Stimulated activated CD4-positive, alpha-beta T cell treated with anti-CD3 and anti-CD28 coated beads, Interleukin-12 subunit alpha, Interleukin-12 subunit beta, amount 100 ng/mL, for 48 hours (primary cell): ENCODE measurements at places on chromosomes 12 and 14.

DNA sequence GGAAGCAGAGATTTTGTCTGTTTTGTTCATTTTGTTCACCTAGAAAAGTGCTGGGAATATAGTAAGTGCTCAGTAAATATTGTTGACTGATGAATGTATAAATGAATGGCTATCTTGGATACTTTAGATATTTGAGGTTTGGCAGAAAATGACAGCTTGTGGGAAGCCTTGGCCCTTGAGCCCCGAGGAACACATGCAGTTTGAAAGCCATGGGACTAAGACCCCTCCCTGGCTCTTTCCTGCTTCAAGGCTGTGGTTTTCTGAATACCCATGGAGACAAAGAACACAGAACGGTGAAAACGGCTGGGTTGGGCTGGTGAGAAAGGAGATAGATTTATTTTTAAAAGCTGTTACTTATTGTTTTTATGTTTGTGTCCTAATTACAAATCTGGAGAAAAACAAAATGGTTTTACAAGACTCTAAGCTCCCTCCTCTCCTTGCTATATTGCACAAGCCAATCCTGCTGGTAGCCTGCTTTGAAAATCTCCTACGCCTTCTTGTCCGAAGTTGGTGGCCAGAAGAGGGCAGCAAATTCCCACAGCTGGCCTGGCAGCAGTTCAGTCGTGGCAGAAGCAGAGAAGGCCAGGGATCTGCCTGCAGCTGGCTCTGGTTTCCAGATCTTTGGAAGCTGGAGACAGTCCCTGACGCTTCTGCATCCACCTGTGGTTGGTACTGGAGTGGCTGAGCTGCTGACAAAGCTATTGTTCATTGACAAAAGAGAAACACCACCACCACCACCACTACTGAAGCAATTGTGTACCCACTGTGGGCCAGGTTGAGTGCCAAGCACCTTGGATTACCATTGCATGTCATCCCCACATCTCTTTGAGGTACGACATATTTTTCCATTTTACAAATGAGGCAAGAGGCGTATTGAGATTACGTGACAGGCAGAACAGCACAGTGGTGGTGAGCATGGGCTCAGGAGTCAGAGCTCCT lies 5.2 kb upstream of the KRT85 start:
- DNase-seq: peak; percentile 42

DNA sequence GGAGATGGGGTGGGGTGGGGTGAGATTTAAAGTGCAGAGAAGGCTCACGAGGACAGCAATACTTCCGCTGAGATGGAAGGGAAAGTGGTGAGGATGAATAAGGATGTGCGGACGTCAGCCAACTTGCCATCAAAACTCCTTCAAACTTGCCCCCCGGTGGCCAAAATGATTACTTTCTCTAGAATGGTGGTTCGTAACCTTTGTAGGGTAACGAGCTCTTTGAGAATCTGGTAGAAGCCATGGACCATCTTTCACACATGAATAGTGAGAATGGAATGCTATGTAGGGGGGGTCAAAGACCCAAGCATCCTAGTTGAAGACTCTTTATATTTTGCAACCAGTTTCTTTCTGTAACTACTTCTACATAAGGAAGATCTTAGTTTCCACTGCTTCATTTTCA lies 245.9 kb upstream of the DDHD1 start:
- DNase-seq: no peak

DNA sequence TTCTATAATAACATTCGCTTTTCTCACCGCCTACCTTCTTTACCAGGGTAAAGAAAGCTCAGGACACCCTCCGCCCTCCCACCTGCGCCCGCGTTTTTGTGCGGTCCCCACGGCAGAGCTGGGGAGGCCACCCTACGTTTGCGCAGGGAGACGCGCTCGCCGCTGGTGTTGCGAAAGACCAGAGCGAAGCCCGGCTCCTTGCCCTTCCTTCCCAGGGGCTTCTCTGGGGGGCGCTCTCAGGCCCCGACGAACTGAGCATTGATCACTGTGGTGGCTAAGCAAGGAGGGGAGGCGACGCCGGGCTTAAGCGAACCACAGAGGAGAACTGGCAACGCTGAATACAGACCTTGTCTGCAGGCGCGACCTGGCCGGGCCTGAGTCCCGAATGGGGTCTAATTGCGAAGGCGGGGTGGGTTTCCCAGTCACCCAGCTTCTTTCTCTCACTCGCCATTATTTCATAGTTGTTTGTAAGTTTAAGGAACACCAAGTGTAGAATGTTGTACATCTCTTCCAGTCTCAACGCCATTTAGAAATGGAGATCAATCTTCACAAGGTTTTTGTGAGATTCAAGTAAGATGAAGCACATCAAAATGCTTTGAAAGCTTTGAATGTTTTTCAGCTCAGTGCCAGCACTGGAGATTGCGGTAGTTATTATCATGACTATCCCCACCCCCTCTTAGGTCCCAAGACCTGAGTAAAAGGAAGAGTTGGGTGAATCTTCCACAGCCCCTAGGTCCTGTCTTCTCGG lies 1.7 kb upstream of the NKX2-1 start:
- no peak for DNase-seq

DNA sequence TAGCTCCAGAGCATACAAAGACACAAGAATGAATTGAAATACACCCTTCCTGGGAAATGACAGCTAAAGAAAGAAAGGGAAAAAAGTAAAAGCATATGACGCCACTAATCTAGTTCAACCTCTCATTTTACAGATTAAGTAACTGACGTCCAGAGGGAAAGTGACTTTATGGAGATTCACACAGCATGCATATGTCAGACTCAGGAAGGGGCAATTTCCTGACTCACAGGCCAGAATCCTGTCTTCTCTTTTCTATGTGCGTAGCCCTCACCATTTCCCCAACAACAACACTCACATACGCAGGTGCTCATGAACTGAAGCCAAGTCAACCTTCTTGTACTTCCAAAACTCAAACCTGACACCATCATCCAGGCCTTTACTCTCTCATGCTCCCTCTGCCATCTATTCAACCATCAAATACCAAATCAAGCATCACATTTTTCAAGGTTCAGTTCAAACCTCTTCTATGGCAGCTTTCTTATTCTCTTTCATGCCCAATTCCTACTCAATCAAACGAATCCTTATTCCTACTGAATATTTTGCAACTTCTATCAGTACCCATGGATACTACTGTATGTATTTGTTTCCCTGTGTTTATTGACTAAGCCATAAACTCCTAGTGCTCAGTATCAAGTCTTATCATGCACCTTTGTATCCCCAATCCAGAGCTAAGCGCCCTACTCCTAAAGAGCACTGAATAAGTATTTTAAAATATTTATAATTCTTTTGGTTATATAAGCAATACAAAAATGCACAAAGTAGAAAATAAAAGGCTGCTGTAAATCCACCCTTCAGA lies 52.8 kb downstream of the STXBP6 start:
- no peak for DNase-seq

DNA sequence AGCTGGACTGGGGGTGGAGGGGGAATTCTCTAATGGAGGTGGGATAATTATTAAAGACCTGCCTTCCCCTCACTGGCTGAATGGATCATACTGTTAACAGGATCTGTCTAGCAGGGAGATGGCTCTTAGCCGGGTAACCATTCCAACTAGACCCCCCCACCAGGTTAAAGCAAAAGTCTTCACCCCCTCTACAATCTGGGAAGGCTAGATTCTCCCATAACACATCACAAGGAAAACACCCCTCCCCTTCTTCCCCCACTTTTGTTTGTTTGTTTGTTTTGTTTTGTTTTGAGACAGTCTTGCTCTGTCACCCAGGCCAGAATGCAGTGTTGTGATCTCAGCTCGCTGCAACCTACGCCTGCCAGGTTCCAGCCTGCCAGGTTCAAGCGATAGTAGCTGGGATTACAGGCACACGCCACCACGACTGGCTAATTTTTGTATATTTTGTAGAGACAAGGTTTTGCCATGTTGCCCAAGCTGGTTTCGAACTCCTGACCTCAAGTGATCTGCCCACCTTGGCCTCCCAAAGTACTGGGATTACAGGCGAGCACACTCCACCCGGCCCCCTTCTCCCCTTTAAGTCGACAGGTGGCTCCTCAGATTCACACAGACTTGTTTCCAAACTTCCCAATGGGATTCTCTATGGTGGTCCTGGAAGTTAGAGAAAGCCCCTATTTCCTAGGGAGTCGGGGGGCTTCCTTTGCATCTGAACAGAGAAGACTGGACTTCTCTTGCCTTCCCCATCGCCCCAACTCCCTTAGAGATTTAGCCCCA lies 3.5 kb upstream of the BAZ2A start:
- DNase-seq: no peak

DNA sequence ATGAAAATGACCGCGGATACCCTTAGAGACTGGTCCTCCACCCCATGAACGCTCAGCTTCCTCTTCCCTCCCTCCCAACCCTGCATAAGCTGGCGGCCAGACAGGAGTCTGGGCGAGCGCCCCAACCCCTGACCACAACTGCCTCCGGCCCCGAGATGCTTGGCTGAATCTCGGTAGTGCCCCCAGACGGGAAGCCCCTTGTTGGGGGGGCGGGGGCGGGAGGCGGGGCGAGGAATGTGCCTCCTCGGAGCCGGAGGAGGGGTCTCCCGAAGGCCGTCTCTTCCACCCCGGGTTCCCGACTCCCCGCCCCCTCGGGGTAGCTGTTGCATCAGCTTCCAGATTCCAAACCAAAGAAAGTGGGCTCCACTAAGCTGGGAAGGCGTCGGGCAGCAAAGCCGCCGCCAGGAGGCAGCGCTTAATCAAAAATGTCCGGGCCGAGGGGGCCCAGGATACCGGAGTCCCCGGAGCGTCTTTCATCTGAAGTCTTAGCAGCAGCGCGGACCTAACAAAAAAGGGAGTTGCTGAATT lies 7.1 kb upstream of the MRPL52 start:
- peak; percentile 50 for DNase-seq

GRCh38 chr12:22856178-22856577 lies 231.2 kb downstream of the ETNK1 start:
- no peak for DNase-seq

- DNase-seq: no peak
Observed at GRCh38 chr14:104557766-104558165, 21.8 kb upstream of the C14orf180 start.

- DNase-seq: no peak
Observed at GRCh38 chr12:24415934-24416333, 466.5 kb upstream of the SOX5 start.

GRCh38 chr14:75322746-75323145 lies 44.1 kb downstream of the FOS start:
- no peak for DNase-seq

GRCh38 chr12:111193977-111194702 lies 174.8 kb downstream of the PHETA1 start:
- no peak for DNase-seq

DNA sequence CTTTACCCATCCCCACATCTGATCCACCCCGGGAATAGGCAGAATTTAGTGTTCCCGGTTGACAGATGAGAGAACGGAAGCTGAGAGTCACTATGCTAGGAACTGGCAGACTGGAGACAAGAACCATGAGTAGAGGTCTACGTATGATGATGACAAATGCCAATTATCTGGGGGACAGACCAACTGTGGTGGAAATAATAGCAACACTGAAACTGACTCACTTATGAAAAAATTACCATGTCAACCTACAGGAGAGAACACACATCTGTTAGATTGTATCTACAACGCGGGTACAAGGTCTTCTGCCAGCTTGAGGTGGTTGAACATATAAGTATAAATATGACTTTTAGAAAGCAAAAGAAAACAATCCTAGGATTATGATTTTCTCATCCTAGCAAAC lies 15.4 kb upstream of the SELPLG start:
- no peak for DNase-seq

- no peak for DNase-seq
Observed at GRCh38 chr14:94601884-94602391, 10.3 kb upstream of the SERPINA3 start.

DNA sequence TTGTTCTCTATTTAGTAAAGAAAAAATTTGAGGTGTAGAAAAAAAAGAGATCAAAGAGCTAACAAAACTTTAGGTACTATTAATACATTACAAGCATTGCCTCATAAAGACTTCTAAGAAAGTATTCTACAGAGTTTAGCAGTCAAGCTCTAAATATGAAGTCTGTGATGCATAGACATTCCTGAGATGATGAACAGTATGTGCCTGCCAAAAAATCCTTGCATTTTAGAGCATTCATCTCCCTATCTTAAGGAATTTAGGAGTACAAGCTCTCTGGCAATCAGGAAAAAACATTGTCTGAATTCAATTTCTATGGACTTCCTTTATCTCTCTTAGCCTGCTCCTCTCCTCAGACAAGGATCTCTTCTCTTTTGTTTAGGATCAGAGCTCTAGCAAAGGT lies 202.6 kb upstream of the LRFN5 start:
- DNase-seq: no peak

DNA sequence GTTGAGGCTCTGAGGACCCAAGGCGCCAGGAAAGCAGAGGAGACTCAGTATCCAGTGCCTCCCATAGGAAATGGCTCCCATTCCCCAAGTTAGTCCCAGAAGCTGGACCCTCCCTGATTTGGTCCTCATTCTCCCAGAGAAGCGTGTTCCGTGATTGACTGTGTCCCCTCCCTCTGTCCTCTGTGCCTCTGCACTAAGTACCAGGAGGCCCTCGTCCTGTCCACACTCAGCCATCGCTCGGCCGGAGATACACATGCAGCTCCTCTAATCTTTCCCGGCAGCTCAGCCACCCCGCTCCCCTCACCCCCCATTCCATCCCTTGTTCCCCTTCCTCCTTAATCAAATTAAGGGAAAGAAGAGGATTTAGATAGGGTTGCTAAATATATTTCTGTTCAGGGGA lies 28.3 kb upstream of the ATP2A2 start:
- no peak for DNase-seq

DNA sequence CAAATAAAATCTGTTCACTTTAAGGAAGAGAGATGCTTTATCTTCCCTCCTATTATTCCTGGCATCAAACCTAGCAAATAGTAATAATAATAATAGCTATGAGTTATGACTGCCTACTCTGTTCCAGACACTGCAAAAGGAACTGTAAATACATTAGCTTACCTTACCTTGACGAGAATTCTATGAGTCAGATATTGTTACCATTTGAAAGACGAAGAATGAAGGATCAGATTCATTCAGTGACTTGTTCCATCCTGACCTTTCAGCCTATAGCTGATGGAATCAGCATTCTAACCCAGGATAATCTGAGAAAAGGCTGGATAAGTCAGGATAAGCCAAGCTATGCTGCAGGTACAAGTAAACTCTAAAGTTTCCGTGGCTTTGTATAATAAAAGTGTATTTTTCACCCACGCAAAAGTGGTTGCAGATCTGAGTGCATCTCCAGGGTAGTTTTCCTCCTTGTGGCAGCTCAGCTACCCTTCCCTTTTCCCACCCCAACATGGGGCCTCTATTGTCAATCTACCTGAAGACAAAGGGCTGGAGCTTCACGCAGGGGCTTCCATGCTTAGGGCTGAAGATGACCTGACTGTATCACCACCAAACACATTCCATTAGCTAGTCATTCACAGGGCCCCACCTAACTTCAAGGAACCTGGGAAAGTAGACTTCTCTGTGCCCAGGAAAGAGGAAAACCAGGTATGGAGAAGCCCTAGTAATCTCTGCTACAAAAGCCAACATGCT lies 57.2 kb upstream of the CCND2 start:
- DNase-seq: no peak

GRCh38 chr12:76346798-76347420 lies 1.3 kb downstream of the BBS10 start:
- peak; percentile 9 for DNase-seq

GRCh38 chr12:5872745-5873144 lies 72.3 kb downstream of the ANO2 start:
- DNase-seq: no peak
